Endodermal cell (in vitro differentiated cells): ENCODE measurements at places on chromosomes 3 and 15. TPM values are rescaled to one million over a fixed set of nuclear protein-coding genes. Genes with fewer than 3 reads are reported as not detected.

- peak within 1 kb of the TSS; percentile 79 for H3K4me3 ChIP-seq
- DNase-seq = peak; percentile 97
- no peak within 1 kb of the TSS for H3K27ac ChIP-seq
- H3K36me3 ChIP-seq = no peaks in the 10 kb centered on the region
Measured at GRCh38 chr3:154120961-154121700, at the start of gene ARHGEF26. Gene ARHGEF26, plus strand, starts transcription at chr3:154121390. Its CDS starts 603 bp downstream, at chr3:154121993.

DNA sequence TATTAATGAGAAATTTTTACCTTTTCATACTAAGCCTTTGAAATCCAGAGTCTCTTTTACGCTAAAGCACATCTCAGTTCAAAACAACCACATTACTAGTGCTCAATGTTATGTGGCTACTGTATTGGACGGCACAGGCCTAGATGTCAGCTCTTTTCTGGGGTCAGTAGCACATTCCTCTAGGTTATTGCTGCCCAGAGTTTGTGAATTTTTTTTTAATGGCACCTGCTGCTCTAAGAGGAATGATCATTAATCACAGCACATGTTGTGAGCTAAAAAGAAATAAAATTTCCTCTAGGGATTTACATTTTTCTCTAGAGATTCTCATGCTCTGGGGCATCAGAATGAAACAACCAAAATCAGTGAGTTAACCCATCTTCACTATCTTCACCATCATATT is 436.8 kb upstream of the THBS1 start:
- no peak overlapping the region for H3K27ac ChIP-seq
- peaks cover 3% of the 10 kb centered on the region for H3K4me1 ChIP-seq
- H3K36me3 ChIP-seq = no peaks in the 10 kb centered on the region
- no peak for DNase-seq

DNA sequence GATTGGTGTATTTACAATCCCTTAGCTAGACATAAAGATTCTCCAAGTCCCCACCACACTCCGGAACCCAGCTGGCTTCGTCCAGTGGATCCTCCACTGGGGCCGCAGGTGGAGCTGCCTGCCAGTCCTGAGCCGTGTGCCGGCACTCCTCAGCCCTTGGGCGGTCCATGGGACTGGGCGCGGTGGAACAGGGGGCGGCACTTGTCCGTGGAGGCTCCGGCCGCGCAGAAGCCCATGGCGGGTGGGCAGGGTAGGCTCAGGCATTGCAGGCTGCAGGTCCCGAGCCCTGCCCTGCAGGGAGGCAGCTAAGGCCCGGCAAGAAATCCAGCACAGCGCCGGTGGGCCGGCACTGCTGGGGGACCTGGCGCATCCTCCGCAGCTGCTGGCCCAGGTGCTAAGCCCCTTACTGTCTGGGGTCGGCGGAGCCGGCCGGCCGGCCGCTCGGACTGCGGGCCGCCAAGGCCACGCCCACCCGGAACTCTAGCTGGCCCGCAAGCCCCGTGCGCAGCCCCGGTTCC is 3.5 kb upstream of the RNU5B-1 start:
- peaks cover 5% of the 10 kb centered on the region for H3K4me1 ChIP-seq
- no peak overlapping the region for H3K27ac ChIP-seq
- no peaks in the 10 kb centered on the region for H3K36me3 ChIP-seq
- no peak overlapping the region for H3K4me3 ChIP-seq
- H3K27me3 ChIP-seq = no peaks in the 10 kb centered on the region
- peak; percentile 86 for DNase-seq

DNA sequence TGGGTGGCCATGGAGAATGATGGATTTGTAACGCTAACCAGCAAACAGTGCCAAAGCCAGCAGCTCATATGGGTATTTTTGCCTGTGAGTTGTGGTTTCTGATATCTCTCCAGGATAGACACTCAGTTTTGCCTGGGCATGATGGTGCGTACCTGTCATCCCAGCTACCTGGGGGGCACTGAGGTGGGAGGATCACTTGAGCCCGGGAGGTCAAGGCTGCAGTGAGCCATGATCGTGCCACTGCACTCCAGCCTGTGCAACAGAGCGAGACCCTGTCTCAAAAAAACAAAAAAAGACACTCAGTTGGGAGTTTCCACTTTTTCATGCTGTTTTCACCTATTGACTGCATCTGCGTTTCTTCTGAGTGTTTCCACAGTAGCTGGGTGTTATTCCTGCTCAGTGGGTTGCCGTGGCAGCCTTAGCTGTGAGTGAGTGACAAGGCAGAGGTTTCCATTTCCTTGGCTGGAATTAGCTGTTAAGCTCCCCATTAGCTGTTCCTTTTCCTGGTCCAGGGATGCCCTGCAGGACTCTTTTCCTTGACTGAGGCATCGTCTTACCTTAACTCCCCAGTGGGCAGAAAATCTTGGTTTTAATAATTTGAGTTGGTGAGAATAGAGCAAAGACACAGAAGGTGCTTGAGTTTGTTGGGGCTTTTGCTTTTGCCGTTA is 14.2 kb upstream of the RPP14 start:
- H3K27ac ChIP-seq = no peak overlapping the region
- H3K4me3 ChIP-seq = no peak overlapping the region
- no peak for DNase-seq

DNA sequence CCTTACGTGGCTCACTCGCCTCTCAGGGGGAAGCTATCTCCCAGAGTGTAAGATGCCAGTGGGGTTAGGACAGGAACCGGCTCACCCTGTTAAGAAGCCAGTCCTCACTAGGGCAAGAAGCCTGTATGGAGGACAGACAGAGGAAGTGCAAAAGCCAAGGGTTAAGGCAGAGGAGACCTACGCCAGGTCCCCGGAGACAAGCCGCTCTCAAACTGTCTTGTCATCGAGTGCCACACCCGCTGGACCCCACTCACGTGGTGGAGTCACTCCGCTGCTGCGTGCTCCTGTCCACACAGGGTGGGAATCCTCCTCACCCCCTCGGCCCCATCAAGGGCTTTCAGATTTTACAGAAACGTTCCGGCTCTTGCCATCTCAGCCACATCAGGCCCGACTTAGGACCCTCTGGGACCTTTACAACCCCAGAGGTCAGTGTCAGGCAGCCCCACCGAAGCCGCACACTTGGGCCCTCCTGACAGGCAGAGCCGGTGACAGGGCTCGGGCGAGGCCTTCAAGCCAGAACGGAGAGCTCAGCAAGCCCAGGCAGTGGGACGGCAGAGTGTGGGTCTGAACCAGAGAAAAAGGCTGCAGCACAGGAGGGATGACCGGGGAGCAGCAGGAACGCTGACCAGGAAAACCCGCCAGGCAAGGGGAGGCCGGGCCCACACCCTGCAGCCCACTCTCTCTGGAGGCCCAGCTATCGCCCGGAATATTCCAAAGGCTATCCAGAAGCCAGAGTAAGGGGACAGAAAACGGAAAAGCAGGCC is 61.7 kb downstream of the XXYLT1 start:
- peaks cover 16% of the 10 kb centered on the region for H3K4me1 ChIP-seq
- H3K27ac ChIP-seq = peak overlapping the region; percentile 88
- no peaks in the 10 kb centered on the region for H3K27me3 ChIP-seq
- H3K36me3 ChIP-seq = peaks cover 17% of the 10 kb centered on the region
- H3K4me3 ChIP-seq = no peak overlapping the region
- peak; percentile 47 for DNase-seq

GRCh38 chr3:157566596-157566995 is 63.4 kb upstream of the VEPH1 start:
- H3K4me1 ChIP-seq = no peaks in the 10 kb centered on the region
- H3K4me3 ChIP-seq = no peak overlapping the region
- no peak for DNase-seq
- H3K27ac ChIP-seq = no peak overlapping the region
- no peaks in the 10 kb centered on the region for H3K36me3 ChIP-seq

GRCh38 chr3:632571-633170 is 436.1 kb downstream of the CHL1 start:
- no peaks in the 10 kb centered on the region for H3K27me3 ChIP-seq
- H3K27ac ChIP-seq = no peak overlapping the region
- no peaks in the 10 kb centered on the region for H3K4me1 ChIP-seq

The GABRR3 gene
- total RNA-seq = not detected in 2 replicates

DNA sequence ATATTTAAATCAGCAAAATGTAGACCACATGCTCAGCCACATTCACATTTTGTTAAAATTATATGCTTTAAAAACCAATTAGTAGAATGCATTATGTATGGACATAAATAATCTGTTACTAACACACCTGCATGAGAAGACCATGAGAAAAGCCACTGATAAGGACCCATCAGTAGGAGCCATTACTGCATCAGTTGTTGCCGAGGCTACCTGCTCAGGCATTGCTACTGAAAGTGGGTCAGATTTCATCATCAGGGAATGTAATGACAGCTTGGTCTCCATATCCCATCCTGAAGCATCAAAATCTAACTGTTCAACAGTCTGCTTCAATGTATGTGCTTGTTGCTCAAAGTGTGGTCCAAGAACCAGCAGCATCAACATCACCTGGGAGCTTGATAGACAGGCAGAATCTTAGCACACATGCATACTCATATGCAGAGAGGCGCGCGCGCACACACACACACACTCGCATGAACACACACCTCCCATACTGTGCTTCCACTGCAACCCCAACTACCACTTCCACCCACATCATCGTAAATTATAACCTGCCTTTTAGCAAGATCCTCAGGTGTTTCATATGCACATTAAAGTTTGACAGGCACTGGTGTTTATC is 72.4 kb upstream of the FOXB1 start:
- H3K27ac ChIP-seq = no peak overlapping the region
- no peaks in the 10 kb centered on the region for H3K4me1 ChIP-seq
- H3K36me3 ChIP-seq = no peaks in the 10 kb centered on the region
- no peak for DNase-seq

- no peak for DNase-seq
- H3K4me1 ChIP-seq = no peaks in the 10 kb centered on the region
- H3K27ac ChIP-seq = no peak overlapping the region
- H3K27me3 ChIP-seq = no peaks in the 10 kb centered on the region
- H3K4me3 ChIP-seq = no peak overlapping the region
Measured at GRCh38 chr3:64809086-64809485, 121.3 kb upstream of the ADAMTS9 start.

DNA sequence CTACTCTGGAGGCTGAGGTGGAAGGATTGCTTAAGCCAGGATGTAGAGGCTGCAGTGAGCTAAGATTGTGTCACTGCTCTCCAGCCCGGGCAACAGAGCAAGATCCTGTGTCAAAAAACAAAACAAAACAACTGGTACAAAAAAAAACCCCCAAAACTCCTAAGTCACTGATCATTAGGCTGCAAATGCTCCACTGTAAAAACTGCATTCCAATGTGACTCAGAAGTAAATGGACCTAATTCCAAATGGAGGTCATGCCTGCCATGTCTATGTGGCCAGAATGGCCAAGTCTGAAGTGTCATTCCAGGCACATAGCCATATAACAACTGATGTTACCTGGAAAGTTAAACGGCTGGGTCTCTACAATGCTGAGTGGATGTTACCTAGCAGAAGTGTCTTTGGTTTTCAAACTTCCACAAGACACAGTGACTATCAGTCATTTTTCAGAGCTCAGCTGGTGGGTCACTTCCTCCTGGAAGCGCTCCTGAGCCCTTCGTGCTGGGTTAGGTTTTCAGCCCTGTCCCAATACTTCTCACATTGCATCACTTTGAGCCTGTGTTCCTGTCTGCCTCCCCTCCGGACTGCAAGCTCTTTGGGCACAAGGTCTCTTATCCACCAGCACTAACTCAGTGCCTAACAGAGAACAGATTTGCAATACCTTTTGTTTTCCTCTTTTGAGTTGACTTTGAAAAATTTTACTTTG is 10.6 kb downstream of the FSTL1 start:
- peaks cover 10% of the 10 kb centered on the region for H3K4me1 ChIP-seq
- H3K36me3 ChIP-seq = peaks cover 41% of the 10 kb centered on the region
- DNase-seq = peak; percentile 29
- H3K4me3 ChIP-seq = no peak overlapping the region
- no peaks in the 10 kb centered on the region for H3K27me3 ChIP-seq
- peak overlapping the region; percentile 85 for H3K27ac ChIP-seq

DNA sequence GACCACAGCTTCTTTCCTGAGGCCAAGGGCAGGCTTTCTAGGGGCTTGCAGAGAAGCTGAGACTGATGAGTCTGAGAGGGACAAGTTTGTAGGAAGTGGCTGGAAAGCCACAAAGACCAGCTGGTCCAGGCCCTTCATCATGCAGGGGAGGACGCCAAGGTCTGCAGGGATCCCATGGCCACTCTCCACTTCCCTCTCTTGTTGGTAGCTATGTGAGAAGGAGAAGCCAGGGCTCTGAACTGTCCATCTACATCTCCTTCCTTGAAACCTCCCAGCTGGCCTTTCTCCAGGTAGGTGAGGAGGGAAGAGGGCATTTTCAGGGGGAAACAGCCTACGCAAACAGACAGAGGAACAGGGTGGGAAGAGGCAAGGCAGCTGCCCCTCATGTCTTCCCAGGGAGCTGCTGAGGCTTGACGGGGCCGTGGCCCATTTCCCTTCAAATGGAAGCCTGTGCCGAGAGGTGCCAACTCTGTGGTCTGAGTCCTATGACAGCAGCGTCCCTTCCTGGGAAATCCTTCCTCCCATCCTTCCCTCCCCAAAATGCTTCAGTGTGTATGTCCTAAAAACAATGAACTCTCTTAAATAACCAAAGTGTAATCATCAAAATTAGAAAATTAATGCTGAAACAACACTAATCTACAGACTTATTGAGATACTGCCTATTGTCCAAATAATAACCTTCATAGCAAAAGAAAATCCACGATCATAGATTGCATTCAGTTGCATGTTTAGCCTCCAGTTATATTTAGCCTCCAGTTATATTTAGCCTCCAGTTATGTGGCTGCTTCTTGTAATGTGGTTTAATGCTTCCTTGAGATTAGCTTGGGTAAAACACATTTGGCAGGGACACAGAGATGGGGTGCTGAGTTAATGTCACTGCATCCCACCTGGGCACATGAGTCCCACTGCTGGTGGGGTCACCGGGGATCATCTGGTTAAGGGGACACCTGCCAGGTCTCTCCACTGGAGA is 36.0 kb downstream of the GNB5 start:
- no peaks in the 10 kb centered on the region for H3K27me3 ChIP-seq
- no peak overlapping the region for H3K4me3 ChIP-seq

The MITF gene
- 1.8 to 3.9 TPM (median 2.3 TPM) in 3 replicates for total RNA-seq

DNA sequence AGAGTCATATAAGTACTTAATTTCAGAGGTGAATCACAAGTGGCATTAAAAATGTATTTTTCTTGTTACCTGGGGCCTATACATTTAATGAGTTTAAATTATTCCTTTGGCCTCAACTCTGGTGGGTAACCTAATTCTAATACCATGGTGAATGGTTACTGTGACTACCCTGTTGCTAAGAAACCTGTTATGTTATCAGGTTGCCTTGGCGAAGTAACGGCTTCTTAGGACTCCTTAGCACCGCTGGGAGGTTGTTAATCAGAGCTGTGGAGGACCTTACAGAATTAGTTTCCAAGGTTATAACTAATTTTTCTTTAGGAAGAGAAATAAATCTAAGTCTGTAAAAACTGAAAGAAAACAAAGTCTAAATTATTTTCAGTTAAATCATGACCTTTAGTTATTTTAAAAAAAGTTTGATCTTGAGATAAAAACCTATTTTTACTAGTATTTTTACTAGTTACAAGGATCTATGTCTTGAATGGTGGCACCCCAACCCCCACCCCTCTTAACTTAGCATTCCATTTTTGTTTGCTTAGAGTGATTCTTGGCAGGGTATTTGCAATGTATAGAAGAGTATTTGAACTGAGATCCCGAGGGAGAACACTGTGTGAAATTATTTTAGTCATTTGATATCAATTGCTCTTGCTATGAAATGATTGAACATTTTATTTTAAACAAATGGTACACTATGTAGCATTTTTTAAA is 155.5 kb downstream of the FNDC3B start:
- H3K4me3 ChIP-seq = peak overlapping the region; percentile 51
- peak overlapping the region; percentile 84 for H3K27ac ChIP-seq
- H3K27me3 ChIP-seq = no peaks in the 10 kb centered on the region
- DNase-seq = peak; percentile 80
- H3K36me3 ChIP-seq = peaks cover 15% of the 10 kb centered on the region

The SORD gene
- total RNA-seq = 28.2 and 28.7 TPM in 2 replicates
